HuH-7 (cell line): ENCODE measurements at places on chromosomes 5 and 9.

DNA sequence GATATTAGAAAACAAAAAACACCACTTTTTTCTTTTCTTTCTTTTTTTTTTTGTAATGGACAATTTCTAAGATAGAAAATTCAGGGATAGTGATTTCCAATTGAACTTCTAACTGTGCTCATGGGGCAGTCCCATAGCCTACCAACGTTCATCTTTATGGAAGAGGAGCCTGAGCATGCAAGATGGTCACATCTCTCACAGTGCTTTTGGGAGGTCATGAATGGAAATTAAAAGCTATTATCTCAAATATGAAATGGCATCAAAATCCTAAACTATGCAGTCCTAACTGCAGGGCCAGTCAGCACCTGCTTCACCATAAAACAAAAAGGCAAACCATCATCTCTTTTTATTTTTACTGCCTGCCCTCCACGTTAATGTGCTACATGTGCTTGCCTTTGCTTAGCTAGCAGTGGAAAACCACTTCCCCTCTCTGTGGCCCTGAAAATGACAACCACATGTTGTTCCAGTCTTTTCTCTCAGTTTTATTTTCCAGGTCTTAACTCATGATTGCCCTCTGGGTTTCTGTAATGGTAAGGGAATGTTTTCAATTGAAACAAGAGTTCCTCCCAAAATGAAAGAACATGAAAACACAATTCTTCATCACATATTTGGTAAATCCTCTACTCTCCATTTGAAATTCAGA lies 16.7 kb downstream of the IFNB1 start:
- no peak for DNase-seq

DNA sequence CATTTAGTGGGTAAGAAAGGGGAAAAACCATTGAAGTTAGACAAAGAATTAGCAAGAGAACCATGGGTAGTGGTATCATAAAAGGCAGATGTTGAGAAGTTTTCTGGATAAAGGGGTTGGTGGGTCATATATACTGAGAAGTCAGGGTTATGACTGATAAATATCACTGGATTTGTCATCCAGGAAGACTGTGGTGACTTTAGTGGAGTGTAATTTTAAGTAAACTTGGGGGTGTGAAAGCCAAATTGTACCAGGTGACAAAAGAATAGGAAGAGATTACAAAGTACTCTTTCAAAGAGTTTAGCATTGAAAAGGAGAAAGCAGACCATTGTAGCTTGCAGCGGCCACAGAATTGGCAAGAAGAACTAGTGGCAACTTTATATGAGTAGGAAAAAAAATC lies 315.2 kb upstream of the DMAC1 start:
- DNase-seq: no peak

DNA sequence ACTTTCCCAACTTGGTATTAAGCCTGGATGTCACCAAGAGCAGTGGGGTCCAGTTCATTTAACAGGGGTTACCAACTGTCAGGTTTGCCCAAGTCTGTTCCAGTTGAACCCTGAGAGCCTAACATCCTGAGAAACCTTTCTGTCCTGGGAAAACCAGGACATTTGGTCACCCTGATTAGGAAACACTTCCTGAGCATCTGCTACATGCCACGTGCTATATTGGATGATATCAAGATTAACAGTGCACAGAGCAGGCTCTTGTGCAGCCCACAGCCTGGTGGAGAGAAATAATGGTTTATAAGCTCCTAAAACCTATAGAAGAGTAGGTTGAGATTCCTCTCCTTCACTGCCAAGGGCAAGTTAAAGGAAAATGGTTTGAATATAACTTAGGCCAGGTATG lies 102.9 kb upstream of the RAD23B start:
- no peak for DNase-seq

GRCh38 chr5:61274511-61274911 lies 57.5 kb upstream of the ZSWIM6 start:
- no peak for DNase-seq

DNA sequence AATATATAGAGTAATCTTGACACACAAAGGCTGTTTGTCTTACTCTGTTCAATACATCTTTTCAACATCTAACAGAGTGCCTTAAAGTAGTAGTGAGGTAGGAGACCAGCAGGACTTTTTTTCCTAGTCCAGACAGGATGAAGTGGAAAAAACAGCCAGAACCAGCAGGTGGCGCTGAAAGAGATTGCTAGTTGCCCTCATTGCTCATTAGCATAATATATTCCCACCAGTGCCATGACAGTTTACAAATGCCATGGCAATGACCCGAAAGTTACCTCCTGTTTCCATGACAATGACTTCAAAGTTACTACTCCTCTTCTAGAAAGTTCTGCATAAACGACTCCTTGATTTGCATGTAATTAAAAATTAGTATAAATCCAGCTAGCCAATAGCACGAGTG lies 387.4 kb downstream of the ACTL7B start:
- DNase-seq: no peak
